ENCODE measurements at places on chromosomes 7 and 10.

GRCh38 chr7:55983537-55983936, 19.2 kb downstream of the NIPSNAP2 start:
- no peak for DNase-seq

DNA sequence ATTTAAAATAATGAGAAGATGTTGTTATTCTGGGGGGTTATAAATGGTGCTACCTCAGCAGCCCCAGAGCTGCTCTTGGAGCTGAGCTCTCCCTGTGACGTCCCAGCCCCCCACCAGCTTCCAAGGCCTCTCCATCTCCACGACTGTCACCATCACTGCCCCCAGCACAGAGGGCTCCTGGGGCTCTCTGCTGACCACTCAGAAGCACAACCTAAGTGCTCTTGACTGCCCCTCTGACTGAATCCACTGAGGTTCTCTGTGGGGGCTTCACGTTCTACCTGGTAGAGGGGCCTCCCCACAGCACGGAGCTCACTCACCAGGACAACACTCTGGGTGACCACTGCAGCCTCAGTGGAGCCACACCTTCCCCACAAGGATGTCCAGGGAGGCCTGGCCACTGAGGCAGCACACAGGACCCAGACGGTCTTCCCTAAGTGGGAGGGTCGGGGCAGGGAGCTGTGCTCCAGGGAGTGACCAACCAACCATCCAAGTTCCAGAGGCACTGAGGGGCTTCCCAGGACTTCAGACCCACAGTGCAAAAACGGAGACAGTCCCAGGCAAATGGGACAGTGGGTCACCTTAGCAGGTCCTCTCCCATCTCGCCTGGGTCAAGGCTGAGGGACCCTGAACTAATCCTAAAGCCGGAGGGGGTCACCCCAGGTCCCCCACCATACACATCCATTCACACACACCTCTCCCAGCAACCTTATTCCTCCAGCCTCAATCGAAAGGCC, 121.0 kb upstream of the PPP2R2D start:
- no peak for DNase-seq

DNA sequence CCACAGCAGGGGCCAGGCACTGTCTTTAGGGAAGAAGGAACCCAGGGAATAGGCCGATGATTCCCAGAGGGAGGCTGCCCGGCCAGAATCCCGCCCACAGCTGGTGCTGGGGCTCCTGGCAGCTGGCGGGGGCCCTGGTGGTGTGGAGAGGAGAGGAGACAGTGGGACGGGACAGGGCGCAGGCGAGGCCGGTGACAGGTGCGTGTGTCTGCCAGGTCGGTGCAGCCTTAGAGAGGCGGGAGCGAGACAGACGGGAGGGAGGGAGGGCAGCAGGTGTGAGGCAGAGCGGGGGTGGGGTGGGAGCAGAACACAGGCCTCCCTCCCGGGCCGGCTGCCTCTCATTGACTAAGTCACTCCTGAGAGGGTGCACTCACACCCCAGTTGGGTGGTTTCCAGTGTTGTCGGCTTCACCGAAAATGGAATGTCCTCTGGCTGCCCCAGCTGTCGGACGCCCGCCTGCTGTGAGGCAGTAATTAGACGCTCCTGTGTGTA, 55.2 kb downstream of the ELFN1 start:
- peak; percentile 88 for DNase-seq

DNA sequence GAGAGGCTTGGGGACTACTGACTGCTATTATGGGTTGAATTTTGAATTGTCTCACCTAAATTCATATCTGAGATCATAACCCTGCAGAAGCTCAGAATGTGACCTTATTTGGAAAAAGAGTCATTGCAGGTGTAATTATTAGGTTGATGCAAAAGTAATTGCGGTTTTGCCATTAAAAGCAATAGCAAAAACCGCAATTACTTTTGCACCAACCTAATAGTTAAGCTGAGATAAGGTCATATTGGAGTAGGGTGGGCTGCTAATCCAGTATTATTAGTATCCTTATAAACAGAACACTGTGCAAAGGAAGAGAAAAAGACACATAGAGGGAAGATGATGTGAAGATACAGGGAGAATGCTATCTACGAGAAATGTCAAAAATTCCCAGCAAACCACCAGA, 82.3 kb downstream of the AOAH start:
- DNase-seq: no peak

- DNase-seq: peak; percentile 29
These were observed at the start of gene IKZF1 for GRCh38 chr7:50304129-50304910. TSS of gene IKZF1 (plus strand) at chr7:50304716. CDS start at chr7:50319062, 14,346 bp downstream.

Data from NCI-H69 (cell line).